ENCODE measurements at places on chromosomes 6 and 20.

DNA sequence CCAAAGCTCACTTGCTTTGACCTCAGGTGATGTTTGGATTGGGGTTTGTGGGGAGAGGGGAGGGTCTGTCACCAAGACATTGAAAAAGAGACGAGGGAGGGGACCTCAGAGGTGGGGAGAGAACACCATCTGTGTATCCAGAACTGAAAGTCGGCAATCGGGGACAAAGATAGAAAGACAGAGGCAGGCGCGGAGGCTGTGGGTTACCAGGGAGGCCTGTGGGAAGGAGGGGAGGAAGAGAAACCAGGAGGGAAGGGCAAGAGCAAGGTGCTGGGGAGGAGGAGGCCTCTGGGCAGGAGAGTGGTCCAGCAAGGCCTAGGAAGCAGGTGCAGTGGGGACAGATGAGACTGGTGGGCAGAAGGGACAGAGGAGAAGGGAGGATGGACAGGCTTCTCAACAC is 211.2 kb downstream of the CDC5L start:
- no peak for DNase-seq

DNA sequence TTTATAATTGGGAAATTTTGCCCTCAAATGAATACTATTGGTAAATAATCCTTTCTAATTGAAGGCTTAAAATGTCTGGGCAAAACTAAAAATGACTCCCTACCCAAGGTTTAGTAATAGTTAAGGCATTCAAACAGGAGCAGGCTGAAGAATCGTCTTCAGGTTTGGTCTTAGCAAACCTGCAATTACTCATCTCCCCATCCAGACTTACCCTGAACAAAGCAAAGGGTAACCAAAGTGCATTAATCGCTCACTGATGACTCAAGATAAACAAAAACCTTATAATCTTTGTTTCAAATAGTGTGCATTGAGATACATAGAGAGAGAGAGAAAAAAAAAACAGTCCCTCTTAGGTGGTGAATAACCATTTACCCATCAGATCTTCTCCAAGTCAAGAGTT is 225.5 kb downstream of the BMP2 start:
- DNase-seq: no peak

DNA sequence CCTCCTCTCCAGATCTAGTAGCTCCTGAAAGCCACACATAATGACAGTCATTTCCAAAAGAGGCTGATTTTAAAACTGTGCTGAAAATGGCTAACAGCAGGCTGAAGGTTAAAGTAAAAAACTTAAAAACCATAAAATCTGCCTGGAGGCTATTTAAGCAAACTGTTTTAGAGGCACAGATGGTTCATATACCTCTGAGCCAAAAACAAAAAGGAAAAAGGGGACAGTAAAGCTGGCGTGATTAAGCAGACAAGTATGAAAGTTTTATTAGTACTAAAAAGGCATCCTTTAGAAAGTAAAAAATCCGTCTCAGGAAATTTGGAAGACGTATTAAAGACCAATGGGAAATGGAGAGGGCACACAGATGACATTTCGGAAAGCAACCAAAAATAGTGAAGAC is 55.8 kb downstream of the SOBP start:
- no peak for DNase-seq

- no peak for DNase-seq
These were observed 134.2 kb downstream of the PLCB4 start for GRCh38 chr20:9203081-9203447.

GRCh38 chr6:91141346-91141745 is 554.5 kb upstream of the MAP3K7 start:
- DNase-seq: no peak

DNA sequence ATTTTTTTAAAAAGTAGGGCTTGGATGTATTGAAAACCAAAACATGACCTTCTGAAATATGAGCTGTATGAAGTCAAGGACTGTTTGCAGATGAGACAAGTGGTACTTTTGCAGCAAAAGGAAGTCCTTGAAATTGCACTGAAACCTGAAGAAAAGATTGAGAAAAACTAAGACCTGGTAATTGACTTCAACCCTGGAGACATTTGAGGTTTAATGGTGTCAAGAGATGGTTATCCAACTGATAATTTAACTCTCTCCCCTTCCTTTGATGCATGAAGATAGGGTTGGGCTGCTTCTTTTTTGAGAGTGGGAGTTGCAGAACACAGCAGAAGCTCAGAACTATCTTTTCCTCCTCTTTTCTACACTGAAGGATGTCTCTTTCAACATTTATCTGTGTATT is 180.9 kb upstream of the DTNBP1 start:
- no peak for DNase-seq

Measured in neural crest cell (in vitro differentiated cells).